ENCODE measurements at places on chromosomes 2 and 18.

- DNase-seq, result no peak
These were observed 3.3 kb downstream of the PAX3 start for GRCh38 chr2:222295368-222296062.

- DNase-seq, result no peak
These were observed 145.4 kb upstream of the SPOPL start for GRCh38 chr2:138356178-138356577.

GRCh38 chr18:64791236-64791635 is 642.3 kb upstream of the LINC00305 start:
- no peak for DNase-seq

- no peak for DNase-seq
These were observed 178.6 kb downstream of the SATB2 start for GRCh38 chr2:199279146-199279545.

- DNase-seq, result no peak
These were observed 202.1 kb upstream of the HS6ST1 start for GRCh38 chr2:128520791-128521190.

- DNase-seq, result no peak
These were observed 104.3 kb upstream of the ID2 start for GRCh38 chr2:8577573-8577972.

Data from AG04450 (cell line).